ENCODE measurements at places on chromosomes 6 and 20.

- DNase-seq = no peak
Measured at GRCh38 chr6:95352064-95352795, 225.1 kb upstream of the MANEA start.

DNA sequence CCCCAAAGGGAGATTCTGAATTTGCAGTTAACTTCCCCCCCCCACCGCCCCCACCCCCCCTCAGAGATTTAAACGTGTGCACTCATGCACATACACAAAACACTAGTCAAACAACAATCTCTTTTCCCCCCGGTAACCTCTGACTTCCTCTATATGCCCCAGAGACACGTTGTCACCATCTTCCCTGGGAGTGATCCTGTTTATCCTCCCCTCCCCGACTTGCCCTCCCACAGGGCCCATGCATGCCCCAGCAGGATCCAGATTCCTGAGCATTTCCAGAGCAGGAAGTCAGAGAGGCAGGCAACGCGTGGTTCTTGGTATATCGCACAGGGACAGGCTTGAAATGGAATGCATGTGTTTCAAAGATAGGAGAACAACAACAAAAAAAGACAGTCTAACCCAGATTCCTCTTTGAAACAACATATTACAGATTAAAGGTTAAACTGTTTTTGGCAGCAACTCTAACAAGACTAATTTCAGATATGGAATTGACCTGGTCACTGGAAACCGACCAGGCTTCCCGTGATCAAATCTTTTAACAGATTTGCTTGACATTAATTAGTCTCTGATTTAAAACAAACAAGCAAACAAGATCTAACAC lies 1.3 kb downstream of the BLCAP start:
- peak; percentile 54 for DNase-seq

- DNase-seq = no peak
Measured at GRCh38 chr6:157471895-157472686, 91.1 kb downstream of the ZDHHC14 start.

GRCh38 chr6:131061041-131061750 lies 1.8 kb downstream of the EPB41L2 start:
- DNase-seq = no peak

DNA sequence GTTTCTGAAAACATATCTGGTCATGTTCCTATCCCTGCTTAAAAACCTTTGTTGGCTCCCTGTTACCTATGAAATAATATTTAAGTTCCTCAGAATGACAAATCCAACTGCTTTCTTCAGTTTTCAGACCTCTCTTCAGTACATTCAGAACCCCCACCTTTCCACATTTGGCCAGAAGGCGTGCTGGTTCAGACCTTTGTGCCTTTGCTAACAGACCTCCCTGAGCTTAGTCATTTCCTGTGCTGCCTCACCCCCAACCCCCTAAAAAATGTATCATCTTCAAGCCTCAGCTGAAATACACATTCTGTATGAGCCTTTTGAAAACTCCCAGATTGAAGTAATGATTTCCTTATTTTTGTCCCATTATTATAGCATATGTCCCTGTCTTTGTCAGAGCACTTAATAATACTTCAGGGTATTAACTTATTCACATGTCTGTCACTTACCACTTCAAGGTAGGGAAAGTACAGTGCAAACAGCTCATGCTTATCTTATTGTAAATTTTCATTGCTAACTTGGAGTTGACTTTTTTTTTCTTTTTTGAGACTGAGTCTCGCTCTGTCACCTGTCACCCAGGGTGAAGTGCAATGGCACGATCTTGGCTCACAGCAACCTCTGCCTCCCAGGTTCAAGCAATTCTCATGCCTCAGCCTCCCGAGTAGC lies 19.7 kb downstream of the FAM217A start:
- no peak for DNase-seq

DNA sequence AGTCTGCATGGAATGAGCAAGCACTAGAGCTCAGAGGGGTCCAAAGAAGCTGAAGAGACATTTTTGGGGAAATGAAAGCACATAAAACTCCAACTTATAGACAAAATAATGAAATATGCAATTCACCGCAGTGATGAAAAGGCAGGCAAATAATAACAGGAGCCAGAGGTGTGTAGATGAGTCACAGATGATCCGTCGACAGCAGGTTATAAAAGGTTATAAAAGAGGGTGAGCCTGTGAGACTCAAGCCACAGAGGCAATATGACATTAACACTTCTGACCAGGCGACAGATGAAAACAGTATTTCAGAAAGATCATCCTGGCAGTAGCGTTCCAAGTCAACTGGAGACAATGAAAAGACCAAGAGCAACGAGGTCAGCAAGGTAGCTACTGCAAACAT lies 35.8 kb upstream of the ANKRD60 start:
- no peak for DNase-seq

- no peak for DNase-seq
Measured at GRCh38 chr6:72418495-72418894, 203.4 kb upstream of the KCNQ5 start.

DNA sequence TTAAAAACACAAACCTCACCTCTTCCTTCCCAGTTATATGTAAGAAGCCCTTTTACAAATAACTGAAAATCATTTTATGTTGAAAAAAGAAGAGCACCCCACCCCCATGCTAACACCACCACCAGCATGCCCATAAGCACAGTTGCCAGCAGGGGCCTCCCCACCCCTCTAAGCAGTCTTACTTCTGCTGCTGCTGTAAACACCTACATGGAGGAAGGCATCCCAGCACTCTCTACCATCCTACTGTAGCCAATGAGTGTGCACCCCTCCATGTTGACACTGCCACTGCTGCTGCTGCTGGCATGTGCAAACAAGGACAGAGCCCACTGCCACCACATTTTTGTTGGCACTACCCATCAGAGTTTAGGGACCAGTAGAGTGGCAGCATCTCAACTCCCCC lies 49.6 kb upstream of the PHIP start:
- DNase-seq = no peak

DNA sequence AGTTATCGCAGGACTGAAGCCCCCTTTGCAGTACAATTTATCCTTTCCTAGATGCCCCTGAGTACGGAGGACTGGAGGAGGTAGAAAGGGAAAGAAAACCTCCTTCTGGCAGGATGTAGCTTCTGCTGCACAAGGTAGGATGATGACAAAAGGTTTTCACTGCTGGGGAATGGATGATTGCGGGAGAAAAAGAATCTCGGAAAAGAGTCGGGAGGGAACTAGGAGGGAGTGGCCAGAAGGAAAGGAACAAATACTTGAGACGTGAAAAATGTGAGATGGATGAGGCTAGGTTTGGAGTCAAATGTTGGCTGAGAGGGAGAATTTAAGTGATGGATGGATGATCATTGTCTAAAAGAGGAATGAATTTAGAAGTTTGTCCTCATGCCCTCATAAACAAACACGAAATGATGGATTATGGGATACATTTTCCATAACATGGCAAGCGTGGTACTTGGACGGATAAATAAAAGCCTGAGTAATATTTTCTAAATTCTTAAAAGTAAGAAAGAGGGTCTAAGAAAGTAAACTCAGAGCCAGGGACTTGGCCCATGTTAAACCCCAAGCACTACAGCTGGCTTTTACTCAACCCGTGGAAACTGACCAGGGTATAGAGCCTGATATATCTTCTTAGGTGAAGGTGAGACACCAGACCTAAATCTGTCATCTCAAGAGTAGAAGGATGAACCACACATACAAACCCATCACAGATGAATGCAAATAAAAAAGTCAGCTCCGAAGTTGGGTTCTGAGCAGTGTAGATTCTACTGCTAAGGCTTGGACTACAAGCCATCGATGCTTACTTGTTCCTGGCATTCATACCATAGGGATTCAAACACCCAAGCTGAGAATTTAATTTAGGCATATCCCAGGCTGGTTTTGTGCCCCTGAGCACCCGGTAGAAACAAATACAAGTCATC lies 72.4 kb downstream of the HFE start:
- peak; percentile 8 for DNase-seq

- no peak for DNase-seq
Measured at GRCh38 chr20:14764511-14765369, 427.3 kb upstream of the FLRT3 start.

DNA sequence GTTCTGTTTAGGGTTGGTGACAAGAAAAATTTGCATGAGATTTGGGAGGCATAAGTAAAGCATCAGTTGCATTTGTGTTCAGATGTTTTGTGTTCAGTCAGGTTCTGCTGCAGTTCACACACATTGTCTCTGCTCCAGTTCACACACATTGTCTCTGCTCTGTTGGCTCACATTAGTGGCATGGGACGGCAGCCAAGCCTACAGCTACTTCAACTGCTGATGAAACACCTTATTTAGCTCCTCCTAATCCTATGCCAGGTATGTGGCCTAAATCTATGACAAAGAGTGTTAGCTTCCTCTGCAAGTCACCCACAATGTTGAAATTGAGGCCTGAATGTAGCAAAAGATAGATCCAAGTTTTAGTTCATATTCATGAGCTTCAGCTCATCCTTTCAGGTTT lies 278.1 kb upstream of the SYNCRIP start:
- no peak for DNase-seq

DNA sequence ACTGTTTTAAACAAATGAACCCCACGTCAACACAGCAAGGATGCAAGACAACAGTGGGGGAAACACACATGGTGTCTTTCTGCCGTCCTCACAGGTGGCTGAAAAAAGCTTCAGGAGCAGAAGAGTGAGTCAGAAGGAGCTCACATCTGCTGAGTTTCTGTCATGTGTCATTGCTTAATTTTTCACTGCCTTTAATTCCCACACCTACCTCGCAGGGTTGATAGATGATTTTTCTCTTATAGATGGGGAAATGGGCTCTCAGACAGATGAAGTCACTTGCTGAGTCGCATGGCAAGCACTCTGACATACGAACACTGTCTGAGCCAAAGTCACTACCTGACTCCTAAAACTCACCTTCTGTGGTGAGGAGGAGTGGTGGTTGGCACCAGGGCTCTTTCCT lies 28.3 kb upstream of the CARMIL1 start:
- DNase-seq = no peak

GRCh38 chr6:131936156-131936555 lies 15.0 kb downstream of the CCN2 start:
- DNase-seq = no peak

GRCh38 chr6:130995783-130996447 lies 67.1 kb downstream of the EPB41L2 start:
- no peak for DNase-seq

GRCh38 chr6:137927777-137928218 lies 60.7 kb downstream of the TNFAIP3 start:
- no peak for DNase-seq

- DNase-seq = no peak
Measured at GRCh38 chr6:35370124-35370741, 27.9 kb downstream of the PPARD start.

GRCh38 chr6:105051941-105052471 lies 95.1 kb downstream of the LIN28B start:
- no peak for DNase-seq
